SW 1271 (cell line): ENCODE measurements at places on chromosomes 1 and 21.

- DNase-seq: no peak
These were observed 2.6 kb downstream of the TMEM51 start for GRCh38 chr1:15155888-15156741.

DNA sequence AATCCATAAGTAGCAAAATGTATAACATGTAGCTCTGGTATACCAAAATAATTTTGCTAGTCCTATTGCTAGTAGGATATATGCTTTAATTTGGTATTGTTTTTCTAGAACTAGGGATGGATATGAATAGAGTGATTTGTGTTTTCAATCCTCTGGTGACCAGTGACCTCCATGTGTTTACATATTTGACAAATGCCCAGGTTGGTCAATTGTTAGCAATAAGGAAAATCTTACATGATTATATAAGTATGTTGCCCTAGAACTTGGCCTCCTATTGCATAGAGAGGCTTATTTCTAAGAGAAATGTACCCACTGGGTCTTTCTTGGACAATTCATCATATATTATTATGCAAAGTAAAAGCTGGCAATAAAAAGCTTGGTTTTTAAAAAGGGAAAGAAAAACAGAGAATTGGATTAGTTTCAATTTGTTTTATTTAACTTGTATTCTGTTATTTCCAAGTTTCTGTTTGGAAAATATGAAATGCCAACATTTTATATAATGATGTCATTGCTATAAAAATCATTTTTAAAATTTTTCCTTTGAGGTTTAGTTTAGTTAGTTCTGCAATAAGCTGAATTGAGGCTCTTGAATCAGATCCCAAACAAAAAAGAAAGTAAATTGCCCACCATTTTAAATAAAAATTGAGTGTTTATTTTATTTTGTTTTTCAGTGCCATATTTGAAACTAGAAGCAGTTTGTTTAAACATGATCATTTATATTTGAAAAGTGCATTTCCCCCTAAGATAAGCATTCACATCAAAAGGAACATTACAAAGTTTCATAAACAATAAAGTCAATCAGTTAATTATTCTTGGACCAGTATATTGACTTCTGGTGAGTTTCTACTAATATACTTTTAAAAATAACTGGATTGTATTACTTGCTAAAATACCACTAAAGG, 210.9 kb downstream of the ZC3H11B start:
- no peak for DNase-seq

GRCh38 chr1:5746611-5747425, 245.4 kb downstream of the NPHP4 start:
- no peak for DNase-seq

DNA sequence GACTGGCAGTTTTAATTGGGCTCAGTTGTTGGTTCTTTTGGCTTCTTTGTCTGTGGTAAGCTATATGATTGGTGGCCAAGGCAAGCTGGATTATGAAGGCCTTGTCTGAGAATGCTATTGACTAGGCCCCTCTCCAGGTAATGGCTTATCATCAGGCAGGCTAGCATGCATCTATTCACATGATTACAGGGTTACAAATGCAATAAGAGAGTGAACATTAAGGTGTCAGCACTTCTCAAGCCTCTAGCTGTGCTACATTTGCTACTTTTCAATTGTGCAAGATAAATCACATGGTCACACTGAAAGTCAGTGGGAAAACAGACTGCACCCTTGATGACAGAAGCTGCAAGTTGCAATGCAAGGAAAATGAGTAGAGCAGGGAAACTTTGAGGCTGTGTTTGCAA, 550.9 kb upstream of the TMPRSS15 start:
- no peak for DNase-seq

GRCh38 chr1:11365744-11366387, 92.9 kb downstream of the UBIAD1 start:
- no peak for DNase-seq

DNA sequence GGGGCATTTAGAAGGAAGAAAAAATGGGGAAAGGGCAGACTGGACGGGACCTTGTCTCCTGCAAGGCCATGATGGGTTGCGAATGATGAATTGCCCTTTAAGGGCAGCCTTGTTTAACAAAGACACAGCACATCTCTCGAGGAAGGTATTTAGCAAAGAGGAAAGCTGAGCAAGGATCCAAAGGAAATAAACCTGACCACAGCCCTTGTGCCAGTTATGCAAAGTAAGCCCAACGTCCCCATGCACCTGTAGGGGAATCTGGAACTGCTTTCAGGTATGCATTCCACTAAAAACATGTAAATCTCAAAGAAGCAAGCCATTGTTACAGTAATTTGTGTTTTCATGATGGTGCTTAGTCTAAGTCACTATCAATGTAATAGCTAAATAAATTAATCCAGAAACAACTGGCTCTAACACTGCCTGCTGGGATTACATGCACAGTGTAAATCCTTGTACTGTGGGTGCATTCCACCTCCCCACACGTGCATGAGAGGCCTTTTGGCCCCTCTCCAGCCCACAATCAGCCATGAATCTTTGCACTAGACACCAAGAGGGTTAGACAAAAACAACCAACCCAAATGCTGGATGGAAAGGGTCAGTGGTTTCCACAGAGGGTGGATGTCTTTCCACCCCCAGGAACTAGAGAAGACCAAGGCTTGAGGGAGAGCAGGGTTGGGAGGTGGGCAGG, 228.8 kb upstream of the KAZN start:
- DNase-seq: no peak

DNA sequence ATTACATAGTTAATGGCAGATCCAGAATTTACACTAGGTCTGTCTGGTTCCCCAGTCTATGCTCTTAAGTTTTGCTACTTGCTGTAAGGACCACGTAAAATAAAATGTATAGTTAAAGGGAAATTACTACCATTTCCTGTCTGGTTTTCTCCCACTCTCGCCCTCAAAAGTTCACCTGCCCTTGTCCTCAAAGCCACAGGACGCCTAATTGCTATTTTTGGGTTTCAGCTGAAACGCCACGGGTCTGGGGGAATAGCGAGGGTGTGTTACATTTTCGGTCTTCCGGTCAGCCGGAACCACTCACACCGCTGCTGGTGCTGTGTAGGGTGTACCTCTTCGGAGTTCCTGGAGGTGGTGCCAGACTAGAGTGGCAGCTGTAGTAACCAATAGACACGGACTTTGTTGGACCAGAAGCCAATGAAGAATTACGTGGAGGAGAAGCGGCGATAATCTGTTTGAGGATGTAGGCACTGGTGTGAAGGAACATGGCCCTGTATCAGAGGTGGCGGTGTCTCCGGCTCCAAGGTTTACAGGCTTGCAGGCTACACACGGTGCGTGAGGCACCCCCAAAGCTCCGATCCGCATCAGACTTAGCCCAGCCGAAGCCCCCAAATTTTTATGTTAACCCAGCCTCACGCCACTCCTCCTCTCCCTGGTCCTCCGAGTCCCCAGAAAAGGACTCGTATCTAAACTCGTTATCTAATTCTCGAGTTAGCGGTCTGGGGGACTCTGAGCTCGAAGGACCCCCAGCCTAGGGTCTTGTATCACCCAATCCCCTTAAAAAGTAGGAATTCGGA, at the start of gene TARS2:
TARS2 (plus strand) TSS at position 454 of the 797 bp plus-strand sequence; CDS start at position 486, 32 bp downstream.
- peak; percentile 84 for DNase-seq

DNA sequence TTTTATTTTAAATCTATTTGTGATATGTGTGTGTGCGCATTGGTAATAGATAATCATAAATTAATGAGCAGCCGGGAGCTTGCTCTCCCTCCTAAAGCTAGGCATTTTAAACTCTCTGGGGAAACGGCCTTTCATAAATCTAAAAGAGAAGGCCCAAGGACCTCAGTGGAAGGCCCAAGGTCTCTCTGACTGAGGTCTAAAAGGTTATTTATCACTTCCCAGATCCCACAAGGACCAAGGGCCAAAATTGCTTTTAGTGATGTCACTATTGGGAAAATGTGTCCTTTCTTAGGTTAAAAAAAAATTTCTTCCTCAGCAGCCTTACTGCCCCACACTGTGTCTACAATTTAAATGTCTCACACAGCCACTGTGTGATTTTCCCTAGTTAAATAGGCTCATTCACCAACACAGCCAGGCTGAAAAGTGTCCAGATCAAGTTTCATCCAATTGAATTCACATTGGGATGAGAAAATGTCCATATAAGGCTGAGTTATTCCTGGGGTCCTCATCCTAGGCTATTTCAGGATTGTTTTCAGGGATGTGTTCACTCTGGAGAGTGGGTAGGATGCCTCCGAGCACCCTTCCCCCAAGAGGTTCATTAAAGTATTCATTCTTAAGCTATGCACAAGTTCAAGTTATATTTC, 46.1 kb downstream of the SLC44A3 start:
- no peak for DNase-seq

DNA sequence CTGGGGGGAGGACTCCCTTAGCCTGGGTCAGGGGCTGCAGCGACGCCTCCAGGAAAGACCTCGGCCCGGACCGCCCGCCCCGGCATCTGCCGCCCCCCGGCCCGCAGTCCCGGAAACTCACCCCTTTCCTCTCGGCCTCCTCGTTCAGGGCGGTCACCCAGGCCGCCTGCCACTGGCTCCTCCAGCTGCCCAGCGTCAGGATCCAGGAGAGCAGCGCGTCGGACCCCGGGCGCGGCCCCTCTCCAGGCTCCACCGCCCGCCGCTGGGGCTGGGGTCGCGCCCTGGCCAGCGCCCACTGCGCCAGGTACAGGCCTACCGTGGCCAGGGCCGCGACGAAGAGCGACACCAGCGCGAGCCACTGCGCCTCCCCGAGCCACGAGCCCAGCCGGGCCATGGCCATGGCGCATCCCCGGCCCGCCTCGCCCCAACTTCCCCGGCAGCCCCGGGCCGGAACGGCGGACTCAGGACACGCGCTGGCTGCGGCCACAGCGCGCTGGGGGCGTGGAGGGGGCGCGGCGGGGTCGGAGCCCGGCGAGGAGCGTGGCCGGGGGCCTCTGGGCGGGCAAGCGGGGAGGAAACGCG, 478 bp downstream of the C2CD2 start:
- no peak for DNase-seq

DNA sequence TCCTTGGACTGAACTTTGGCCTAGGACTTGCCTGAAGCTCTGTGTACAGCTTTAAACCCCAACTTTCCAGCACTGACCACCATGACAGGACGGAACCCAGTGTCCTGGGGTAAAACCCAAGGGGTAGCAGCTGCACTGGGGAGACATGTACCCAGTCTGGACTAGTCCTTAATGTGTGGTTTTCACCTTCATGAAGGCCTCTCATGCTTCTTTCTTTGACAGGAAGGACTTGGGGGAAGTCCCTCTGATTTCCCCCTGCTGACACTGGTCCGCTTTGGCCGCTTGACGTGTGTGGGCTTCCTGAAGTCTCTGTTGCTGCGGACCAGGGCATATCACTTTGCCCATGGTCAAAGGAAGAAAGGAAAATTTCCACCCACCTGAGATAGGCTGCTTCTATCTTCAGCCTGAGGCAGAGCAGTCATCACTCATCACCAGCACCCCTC, 66.3 kb upstream of the PRDX6 start:
- DNase-seq: no peak

GRCh38 chr1:216983823-216984222, 260.6 kb upstream of the ESRRG start:
- DNase-seq: no peak
